ENCODE measurements at places on chromosomes 11 and 22.

GRCh38 chr11:33488971-33489370, 211.7 kb downstream of the C11orf91 start:
- DNase-seq, result no peak

GRCh38 chr11:70717936-70718595, 319.7 kb downstream of the CTTN start:
- no peak for DNase-seq

- DNase-seq, result no peak
These were observed 9.0 kb downstream of the FAM118A start for GRCh38 chr22:45318558-45319323.

- peak; percentile 43 for DNase-seq
These were observed 5.0 kb downstream of the UQCR10 start for GRCh38 chr22:29772170-29772641.

DNA sequence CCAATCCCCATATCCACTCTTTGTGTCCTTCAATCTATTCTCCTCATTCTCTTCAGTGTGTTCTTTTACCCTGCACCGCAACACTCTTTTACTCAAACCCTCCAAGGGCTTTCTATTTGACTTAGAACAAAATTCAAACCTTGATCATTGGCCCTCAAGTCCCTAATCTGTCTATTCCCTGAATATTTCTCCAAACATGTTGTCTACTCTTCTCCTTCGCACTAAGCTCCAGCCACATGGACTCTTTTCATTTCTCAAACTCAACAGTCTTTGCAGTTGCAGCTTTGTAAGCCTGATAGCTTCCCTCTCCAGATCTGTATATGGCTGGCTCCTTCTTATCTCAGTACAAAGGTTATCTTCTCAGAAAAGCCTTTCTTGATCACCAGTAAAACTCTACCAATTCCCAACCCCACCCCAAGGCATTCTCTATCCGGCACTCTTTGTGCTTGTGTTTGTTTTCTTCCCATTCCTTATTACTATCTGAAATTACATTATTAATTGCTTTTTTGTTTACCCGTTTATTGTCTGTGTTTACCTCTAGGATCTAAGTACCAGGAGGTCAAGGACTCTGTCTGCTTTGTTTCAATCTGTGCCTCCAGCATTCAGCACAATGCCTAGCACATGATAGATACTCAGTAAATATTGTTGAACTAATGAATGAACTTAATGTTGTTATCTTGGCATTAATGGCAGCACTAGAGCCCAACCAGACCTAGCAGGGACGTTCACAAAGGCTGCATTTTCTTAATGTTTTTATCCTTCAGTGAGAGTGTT, 147.4 kb downstream of the BBOX1 start:
- no peak for DNase-seq

DNA sequence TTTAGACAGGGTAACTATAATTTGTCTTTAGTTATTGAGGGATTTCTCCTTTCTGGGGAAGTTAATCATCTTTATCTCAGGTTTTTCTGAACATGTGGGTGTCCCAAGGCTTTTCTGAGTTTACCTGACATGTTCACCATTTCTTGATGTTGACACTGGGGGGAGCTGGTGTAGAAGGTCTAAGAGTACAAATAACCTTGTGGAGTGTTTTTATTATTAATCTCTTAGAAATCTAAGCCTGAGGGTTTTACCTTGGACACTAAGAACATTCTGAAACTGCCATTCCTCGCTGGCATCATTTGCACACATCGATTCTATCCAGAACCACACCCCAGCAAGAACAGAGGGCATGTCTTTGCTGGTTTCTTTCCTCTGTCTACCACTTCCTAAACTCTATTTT, 15.6 kb upstream of the C11orf91 start:
- peak; percentile 45 for DNase-seq

DNA sequence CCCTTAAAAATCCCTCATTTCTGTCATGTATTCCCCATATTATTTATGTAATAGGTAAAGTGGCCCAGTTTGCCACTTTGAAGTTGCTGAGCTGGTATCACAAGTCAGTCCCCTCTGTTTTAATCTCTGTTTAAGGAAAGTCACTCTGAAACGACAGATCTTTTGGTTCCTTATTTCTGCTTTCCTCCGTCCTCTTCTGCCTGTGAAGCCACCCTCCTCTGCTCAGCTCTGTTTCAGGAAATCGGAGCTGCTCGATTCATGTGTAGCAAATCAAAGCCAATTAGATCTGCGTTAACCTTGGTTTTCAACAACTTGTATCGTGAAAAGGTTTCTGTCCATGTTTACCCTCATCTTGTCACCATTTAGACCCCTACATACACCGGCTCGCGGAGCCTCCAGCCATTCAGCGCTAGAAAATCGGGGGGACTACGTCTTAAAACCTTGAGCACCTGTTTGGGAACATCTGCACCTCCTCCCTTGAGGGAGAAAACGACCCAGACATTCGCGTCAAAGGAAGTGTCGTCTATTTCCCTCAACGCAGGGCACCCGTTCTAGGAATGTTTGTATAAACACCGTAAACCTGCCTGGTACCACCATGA, 576 bp upstream of the SC5D start:
- peak; percentile 43 for DNase-seq

- DNase-seq, result no peak
These were observed 105.9 kb downstream of the NXPE2 start for GRCh38 chr11:114784216-114784615.

DNA sequence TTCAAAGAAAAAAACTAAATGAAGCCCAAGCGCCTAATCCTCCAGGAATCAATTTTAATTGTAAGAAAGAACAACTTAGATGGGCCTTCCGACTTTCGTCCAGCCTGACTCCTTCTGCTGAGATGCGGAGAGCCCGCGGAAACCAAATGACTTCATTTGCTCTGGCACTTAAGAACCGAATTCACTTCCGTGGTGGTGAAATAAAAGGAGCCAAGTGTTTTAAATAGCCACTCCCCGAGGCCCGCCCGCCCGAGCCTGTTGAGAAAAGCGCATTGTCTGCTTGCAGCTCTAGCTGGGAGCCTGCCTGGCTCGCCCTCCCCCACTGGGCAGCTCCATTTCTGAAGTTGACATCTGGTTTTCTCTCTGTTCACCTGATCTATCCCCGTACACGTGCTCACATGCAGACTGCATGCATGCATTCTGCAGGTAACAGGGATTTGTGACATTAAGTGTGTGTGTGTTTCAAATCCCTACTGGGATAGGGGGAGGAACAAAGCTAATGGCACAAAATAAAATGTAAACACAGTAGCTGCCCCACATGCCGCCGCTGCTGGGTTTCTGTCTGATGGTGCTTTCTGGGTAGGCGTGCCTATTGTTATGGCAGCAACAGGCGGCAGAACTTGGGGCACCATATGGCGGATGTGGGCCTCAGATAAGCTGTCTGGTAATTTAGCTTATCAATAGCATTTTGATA, 6.2 kb downstream of the TEAD1 start:
- no peak for DNase-seq

Data from inflammatory macrophage (primary cell).